ENCODE measurements at places on chromosomes 4 and X.

DNA sequence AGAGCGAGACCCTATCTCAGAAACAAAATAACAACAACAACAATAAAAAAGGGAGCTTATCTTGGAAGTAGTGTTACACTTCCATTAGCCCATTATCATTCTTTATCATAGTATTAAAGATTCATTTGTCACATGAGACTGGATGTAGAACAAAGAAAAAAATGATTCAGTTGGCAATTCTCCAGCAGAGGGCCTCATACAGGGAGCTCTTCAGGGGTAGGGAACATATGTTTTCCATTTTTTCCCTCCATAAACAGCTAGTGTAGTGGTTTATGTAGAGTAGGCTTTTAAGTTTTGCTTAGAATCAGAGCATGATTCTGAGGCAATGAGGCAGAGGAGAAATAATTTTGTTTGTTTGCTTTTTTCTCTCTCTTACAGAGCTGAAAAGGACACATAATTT, 5.8 kb downstream of the CPE start:
- no peak for DNase-seq

DNA sequence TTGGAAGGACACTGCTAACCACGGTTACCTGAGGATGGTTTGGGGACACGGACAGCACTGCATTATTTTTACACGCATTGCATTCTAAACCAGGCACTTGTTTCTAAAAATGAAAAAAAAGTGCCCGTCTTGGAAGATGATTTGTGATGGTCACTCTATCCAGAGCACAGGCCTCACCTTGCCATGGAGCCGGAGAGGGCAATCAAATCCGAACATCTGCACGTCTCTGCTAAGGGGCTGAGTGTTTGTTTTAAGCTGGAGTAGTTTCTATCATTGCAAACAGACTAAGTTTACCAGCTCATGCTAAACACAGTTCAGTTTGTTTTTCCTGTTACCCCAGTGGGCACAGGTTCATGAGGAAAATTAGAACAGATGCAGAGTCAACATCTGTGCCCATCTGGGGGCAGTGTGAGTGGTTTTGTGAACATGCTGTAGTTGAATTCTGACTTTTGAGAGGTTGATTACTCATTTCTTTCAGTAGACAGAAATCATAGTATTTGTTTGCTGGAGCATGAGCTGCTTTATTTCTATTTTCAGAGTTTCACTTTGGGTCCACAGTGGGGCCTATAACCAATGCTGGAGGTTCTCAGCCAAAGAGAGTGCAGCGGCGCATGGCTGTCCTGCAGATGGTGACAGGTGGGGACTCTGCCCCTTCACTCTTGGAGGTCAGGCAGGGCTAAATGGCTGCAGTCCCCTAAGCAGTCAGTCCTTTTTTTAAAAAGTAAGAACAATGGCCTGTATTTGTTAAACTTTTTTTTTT, 65.4 kb upstream of the ENPP6 start:
- DNase-seq: no peak

GRCh38 chr4:146193628-146194027, 18.1 kb downstream of the LSM6 start:
- DNase-seq: no peak

DNA sequence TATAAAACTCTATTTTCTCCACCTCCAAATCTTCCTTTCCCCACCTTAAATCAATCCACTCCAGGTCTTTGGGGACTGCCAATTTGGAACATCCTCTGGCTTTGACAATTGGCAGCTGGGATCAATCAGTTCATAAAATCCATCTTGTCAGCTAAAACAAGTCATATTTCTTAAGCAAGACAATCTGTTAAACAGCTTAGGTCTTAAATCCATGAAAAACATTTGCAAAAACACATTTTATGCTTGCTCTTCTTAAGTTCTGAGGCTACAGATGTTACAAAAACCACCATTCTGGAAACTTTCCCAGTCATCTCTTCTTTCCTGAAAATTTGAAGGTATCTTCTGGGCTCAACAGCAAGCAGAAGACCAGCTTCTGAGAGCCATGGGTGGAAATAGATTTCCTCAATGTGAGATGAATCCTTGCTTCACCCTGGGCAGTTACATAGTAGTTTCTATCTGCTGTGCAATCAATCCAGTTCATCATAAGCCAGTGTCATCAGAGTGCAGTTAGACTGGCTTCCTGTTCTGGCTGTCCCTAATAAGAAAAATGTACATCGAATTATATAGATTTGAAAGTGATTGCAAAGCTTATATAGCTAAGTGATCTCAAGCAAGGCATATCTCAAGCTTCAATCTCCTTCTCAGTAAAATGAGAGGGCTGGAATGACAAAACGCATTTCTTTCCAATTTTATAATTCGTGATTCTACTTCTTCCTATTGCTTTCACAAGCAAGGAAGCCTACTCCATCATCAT, 402.7 kb upstream of the INTU start:
- no peak for DNase-seq

- DNase-seq: no peak
Measured at GRCh38 chr4:115374621-115375020, 261.2 kb upstream of the NDST4 start.
